ENCODE measurements at places on chromosomes 5 and 9. TPM values are rescaled to one million over a fixed set of nuclear protein-coding genes. Genes with fewer than 3 reads are reported as not detected.

- H3K36me3 ChIP-seq = no peaks in the 10 kb centered on the region
- no peak for DNase-seq
- H3K27ac ChIP-seq = no peak overlapping the region
- no peak overlapping the region for H3K4me3 ChIP-seq
These were observed 218.1 kb downstream of the RAB3C start for GRCh38 chr5:58800861-58801540.

- no peak overlapping the region for H3K27ac ChIP-seq
- no peaks in the 10 kb centered on the region for H3K4me1 ChIP-seq
- H3K36me3 ChIP-seq = no peaks in the 10 kb centered on the region
- no peak overlapping the region for H3K4me3 ChIP-seq
- no peaks in the 10 kb centered on the region for H3K27me3 ChIP-seq
- no peak for DNase-seq
These were observed 69.4 kb downstream of the IQGAP2 start for GRCh38 chr5:76472335-76473008.

GRCh38 chr5:58315794-58316193, 144.1 kb downstream of the PLK2 start:
- no peak for DNase-seq
- H3K4me3 ChIP-seq = no peak overlapping the region
- H3K4me1 ChIP-seq = no peaks in the 10 kb centered on the region
- no peaks in the 10 kb centered on the region for H3K36me3 ChIP-seq
- no peaks in the 10 kb centered on the region for H3K27me3 ChIP-seq

DNA sequence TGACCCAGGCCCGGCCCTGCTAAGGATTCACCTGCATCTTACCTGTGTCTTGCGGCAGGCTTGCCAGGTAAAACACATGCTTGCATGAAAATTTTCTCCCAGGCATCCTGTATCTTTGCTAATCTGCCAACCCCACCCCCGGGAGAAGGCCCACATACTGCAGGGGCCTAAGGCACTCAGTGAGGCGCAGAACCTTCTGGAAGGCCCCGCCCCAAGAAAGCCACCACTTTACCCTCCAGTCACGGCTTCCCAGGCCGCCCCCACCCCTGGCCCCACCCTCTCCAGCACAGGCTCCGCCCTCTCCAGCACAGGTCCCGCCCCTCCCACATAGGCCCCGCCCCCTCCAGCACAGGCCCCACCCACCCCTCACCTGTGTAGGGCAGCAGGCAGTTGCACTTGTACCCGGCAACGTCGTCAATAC, 29.8 kb upstream of the SEC16A start:
- H3K36me3 ChIP-seq = peaks cover 99% of the 10 kb centered on the region
- H3K4me1 ChIP-seq = peaks cover 23% of the 10 kb centered on the region
- H3K27me3 ChIP-seq = no peaks in the 10 kb centered on the region
- no peak for DNase-seq
- H3K4me3 ChIP-seq = peak overlapping the region; percentile 35

Gene PRRX2
- total RNA-seq = 0.94 TPM

Gene NIM1K
- 0.20 TPM for total RNA-seq

DNA sequence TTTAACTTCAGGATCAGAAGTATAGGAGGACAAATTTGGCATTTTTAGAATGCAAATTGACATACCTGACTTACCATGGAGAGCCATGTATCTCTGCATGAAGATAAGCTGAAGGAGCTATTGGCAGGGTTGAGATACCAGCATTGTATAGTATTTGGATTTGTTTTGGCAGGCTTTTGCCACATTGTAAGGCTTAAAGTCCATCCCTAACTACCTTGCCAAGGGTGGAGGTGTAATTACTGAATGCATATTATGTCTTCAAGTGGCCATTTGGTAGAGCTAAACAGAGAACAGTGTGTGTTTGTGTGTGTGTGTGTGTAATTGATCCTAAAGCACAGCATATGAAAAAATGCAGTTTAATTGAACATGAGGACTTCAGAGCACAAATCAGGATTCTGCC, 324.7 kb downstream of the FAM170A start:
- DNase-seq = no peak
- H3K36me3 ChIP-seq = no peaks in the 10 kb centered on the region
- H3K27ac ChIP-seq = no peak overlapping the region
- no peaks in the 10 kb centered on the region for H3K27me3 ChIP-seq

- no peak for DNase-seq
- no peaks in the 10 kb centered on the region for H3K36me3 ChIP-seq
- no peaks in the 10 kb centered on the region for H3K4me1 ChIP-seq
- peaks cover 3% of the 10 kb centered on the region for H3K27me3 ChIP-seq
- no peak overlapping the region for H3K27ac ChIP-seq
These were observed 184.7 kb downstream of the ROR2 start for GRCh38 chr9:91765296-91765695.

DNA sequence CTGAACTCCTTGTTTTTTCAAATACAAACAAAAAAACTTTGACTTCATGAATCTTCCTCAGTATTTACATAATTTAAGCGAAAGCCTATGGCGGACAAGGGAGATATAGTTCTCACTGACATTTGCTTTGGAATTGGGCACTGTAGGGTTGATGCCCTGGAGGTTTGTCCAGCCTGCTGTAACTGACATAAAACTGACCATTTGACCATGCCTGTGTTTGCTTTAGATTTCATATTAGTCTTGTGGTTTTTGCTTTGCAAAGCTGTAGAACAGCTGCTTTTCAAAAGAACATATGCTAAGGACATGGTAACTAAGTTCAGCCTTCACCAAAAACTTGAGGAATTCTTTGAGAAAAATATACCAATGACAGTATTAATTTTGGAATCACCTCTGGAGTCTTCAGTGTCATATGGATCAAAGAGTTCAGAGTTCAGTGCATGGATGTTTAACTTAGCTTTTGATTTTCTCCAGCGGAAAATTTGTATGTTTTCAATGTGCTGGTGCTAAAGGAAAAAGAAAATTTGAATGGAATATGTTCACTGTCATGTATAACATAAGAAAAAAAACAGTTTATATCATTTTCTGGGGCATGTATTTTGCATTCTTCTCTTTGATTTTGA, 1013.1 kb downstream of the NR2F1-AS1 start:
- H3K4me3 ChIP-seq = no peak overlapping the region
- no peaks in the 10 kb centered on the region for H3K4me1 ChIP-seq
- H3K27ac ChIP-seq = no peak overlapping the region
- no peak for DNase-seq
- H3K36me3 ChIP-seq = no peaks in the 10 kb centered on the region
- no peaks in the 10 kb centered on the region for H3K27me3 ChIP-seq

DNA sequence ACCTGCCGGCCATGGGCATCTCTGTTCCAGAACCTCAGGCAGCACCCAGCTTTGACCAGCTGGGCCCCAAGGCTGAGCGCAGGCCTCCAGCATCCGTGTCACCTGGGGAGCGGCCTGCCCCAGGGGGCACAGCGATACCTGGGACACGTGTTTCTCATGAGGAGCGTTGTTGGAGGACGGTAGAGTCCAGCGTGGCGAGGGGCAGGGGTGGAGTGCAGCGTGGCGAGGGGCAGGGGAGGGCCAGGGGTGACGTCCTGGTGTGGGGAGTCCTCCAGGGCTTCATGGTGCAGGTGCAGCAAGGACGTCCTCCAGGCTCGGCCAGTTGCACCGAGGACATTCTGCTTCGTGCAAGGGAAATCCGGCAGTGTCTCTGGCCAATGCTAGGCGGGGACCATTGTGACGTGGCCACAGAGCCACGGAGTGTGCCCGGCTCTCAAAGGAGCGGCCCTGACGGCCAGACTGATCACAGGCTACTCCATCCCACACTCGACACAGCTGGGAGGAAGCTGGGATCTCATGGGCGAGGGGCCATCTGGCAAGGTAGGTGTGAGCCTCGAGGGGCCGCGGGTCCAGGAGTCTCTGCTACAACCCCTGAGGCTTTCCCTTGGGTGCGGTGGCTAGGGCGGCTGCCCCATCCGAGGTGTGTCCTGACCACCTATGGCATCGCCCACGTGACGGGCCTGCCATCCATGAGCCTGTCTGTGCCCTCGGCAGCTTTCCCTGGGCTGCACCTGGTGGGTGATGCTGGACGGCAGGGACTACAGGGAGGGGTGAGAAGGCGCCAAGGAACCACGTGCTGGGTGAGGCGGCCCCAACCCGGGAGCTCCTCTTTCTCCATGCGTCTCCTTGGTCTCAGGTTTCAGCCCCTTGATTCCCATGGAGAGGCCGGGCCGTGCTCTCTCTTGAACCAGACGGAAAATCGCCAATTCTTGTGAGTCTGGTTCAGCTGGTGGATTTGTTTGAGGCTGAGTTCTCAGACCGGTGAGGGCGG, 33.8 kb downstream of the SLC9A3 start:
- no peaks in the 10 kb centered on the region for H3K36me3 ChIP-seq
- no peaks in the 10 kb centered on the region for H3K4me1 ChIP-seq
- H3K4me3 ChIP-seq = no peak overlapping the region
- DNase-seq = no peak

- H3K27me3 ChIP-seq = peaks cover 4% of the 10 kb centered on the region
- peak; percentile 28 for DNase-seq
- peak overlapping the region; percentile 63 for H3K27ac ChIP-seq
- peaks cover 33% of the 10 kb centered on the region for H3K4me1 ChIP-seq
- no peaks in the 10 kb centered on the region for H3K36me3 ChIP-seq
These were observed 516 bp downstream of the MAST4 start for GRCh38 chr5:66596636-66597182.

- H3K4me1 ChIP-seq = no peaks in the 10 kb centered on the region
- no peaks in the 10 kb centered on the region for H3K36me3 ChIP-seq
- no peak for DNase-seq
- H3K27ac ChIP-seq = no peak overlapping the region
These were observed 120.2 kb downstream of the PSD2 start for GRCh38 chr5:139915834-139916233.

GRCh38 chr5:99911971-99912370, 623.2 kb upstream of the FAM174A start:
- H3K4me3 ChIP-seq = no peak overlapping the region
- H3K36me3 ChIP-seq = no peaks in the 10 kb centered on the region
- DNase-seq = no peak
- H3K27me3 ChIP-seq = no peaks in the 10 kb centered on the region
- no peaks in the 10 kb centered on the region for H3K4me1 ChIP-seq

Gene GDA
- total RNA-seq = 0.85 TPM

GRCh38 chr9:83062651-83063527, at the start of gene RASEF:
Gene RASEF (minus strand): TSS chr9:83063142. CDS start chr9:83062867, 275 bp downstream.
- H3K27ac ChIP-seq = no peak within 1 kb of the TSS
- peaks cover 75% of the 10 kb centered on the region for H3K27me3 ChIP-seq
- peak within 1 kb of the TSS; percentile 47 for H3K4me3 ChIP-seq
- no peaks in the 10 kb centered on the region for H3K36me3 ChIP-seq
- peak; percentile 22 for DNase-seq

- no peaks in the 10 kb centered on the region for H3K4me1 ChIP-seq
- DNase-seq = no peak
- no peaks in the 10 kb centered on the region for H3K36me3 ChIP-seq
- H3K4me3 ChIP-seq = no peak overlapping the region
- H3K27ac ChIP-seq = no peak overlapping the region
- H3K27me3 ChIP-seq = no peaks in the 10 kb centered on the region
These were observed 203.3 kb upstream of the CDH9 start for GRCh38 chr5:27241564-27242257.

DNA sequence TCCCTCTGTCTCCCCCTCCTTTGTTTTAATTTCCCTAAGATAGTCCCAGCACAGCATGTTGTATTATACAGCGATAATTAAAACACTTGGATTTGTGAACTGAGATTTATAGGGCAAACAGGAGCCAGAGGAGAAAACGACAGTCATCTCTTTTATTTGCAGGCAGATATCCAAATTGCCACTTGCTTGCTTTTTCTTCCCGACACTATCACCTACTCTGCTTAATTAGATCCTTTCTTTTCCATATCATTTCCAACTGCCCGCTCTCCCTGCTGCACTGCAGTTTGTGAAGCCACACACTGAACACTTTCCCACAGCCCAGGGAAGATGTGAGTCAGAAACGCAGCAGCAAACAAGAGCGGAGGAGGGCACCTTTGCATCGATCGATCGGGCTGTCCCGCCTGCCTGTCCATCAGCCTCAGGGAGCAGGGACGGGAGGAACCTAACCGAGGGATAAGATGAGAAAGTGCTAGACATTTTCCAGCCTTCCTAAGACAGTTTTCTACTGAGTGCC, 35.8 kb upstream of the SPRY4 start:
- H3K4me3 ChIP-seq = no peak overlapping the region
- no peak overlapping the region for H3K27ac ChIP-seq
- H3K36me3 ChIP-seq = no peaks in the 10 kb centered on the region
- no peak for DNase-seq
- H3K4me1 ChIP-seq = peaks cover 48% of the 10 kb centered on the region
- no peaks in the 10 kb centered on the region for H3K27me3 ChIP-seq

DNA sequence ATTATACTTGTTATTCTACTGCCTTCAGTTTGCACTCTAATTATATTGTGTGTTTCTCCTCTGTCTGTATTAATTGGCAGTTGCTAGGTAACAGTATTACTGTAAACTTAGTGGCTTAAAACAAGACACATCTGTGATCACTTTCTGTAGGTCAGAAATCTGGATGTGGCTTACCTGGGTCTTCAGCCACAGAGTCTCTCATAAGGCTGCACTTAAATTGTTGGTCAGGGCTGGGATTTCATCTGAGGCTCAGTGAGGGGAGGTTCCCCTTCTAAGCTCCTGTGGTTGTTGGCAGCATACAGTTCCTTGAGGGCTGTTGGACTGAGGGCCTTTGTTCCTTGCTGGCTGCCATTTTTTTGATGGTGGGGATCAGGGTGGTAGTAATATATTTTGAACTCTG, 68.8 kb downstream of the SLC44A1 start:
- peaks cover 15% of the 10 kb centered on the region for H3K4me1 ChIP-seq
- no peaks in the 10 kb centered on the region for H3K36me3 ChIP-seq
- H3K4me3 ChIP-seq = no peak overlapping the region
- DNase-seq = no peak

DNA sequence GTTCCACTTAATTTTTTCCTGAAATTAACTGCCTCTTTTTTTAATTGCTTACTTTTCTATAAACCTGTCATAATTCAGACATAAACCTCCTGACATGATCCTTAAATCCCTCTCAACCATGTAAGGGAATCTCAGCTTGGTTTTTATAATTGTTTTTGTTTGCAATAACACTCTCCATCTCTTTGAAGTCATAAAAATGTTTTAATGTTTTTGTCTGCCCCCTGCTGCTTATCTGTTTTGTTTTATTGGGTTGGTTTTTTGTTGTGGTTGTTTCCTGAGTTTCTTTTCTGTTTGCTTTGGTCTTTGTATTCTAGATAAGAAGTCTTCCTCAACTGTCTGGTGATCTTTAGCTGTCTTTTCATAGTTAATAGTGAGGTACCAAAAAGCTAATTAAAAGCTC, 142.0 kb downstream of the CDH6 start:
- H3K4me1 ChIP-seq = no peaks in the 10 kb centered on the region
- no peaks in the 10 kb centered on the region for H3K27me3 ChIP-seq
- no peaks in the 10 kb centered on the region for H3K36me3 ChIP-seq
- no peak overlapping the region for H3K4me3 ChIP-seq

- H3K27me3 ChIP-seq = no peaks in the 10 kb centered on the region
- H3K4me3 ChIP-seq = no peak overlapping the region
- H3K4me1 ChIP-seq = peaks cover 9% of the 10 kb centered on the region
- no peak for DNase-seq
These were observed 41.5 kb downstream of the ALG2 start for GRCh38 chr9:99180199-99180598.

DNA sequence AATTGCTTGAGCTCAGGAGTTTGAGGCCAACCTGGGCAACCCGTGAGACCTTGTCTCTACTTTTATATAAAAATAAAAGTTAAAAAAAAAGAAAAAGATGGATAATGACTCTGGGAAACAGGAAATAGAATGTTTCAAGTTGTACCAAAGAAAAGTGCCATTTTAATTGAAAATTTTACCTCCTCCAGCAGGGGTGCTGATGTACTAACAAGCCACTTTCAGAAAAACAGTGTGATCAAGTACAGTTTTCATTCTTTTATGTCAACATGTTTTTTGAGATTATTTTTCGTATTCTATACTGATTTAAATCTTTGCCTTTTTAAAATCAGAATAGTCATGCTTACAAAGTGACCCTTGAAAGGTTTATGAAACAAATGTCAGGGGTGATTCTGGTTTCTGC, 30.8 kb downstream of the F2R start:
- no peak overlapping the region for H3K27ac ChIP-seq
- H3K36me3 ChIP-seq = no peaks in the 10 kb centered on the region
